ENCODE measurements at places on chromosomes 5 and 9.

GRCh38 chr9:134996591-134997530 lies 79.1 kb upstream of the FCN1 start:
- DNase-seq, result no peak

DNA sequence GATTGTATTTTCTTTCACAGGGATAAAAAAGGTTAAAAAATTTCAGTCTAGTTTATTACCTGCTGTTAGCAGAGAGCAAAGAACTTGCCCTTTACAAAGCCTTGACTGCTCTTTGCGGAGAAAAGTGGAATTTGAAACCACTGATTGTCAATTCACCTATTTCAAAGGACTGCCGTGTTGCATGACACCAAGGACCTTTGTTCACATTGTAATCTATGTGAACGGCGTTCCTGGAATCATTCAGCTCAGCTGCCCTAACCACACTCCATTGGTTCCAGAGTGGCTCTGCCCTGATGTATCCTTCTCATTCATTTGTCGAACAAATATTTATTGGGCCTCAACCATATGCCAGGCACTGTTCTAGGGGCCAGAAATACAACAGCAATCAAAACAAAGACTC lies 377.5 kb upstream of the RFX3 start:
- DNase-seq, result no peak

- no peak for DNase-seq
Observed at GRCh38 chr9:109121232-109121796, 1.6 kb upstream of the TMEM245 start.

DNA sequence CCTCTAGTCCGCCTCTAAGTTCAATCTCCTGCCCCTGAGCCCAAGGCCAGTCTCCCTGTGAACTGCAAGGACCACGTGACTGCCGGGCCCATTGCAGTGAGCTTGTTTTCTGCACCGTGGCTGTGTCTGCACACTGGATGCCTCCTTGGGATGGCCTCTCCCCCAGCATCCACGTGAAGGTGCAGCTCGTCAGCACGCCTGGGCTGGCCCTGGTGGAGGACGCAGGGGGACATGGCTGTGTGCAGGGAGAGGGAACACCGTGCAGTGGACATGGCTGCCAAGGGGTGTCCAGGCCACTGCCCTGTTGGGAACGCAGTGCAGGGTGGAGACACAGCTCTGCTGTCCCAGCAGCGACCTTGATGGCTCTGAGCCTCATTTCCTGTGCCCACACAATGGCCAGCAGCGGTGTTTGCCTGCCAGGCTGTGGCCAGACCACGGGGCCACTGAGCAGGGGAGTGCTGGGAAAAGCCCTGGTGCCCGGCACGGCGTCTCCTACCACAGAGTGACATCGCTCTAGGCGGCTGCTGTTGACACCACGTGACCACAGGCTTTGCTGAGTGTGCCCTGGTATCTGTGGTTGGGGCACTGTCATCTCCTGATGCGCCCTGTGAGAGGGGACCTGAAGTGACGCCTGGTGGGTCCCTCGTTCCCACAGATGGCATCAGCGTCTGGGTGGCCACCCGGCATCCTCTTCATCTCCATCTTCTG lies 26.9 kb upstream of the EXOC3 start:
- no peak for DNase-seq

DNA sequence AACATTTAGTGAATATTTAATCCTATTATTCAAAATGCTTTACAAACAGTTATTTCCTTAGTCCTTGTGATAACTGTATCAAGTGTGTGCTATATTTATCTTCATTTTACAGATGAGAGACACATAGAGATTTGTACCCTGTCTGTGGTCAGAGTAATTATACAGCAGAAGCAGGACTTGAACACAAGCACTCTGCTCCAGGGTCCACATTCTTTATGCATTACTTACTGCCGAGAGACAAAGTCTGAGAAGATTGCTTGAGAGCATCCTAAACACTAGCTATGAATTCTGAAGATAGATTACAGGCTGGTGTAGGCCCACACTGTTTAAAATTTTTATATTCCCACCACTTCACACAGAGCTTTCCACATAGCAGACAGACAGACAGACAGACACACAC lies 926.1 kb upstream of the DMAC1 start:
- no peak for DNase-seq

Data from Panc1 (cell line).